ENCODE measurements at places on chromosomes 4 and X.

DNA sequence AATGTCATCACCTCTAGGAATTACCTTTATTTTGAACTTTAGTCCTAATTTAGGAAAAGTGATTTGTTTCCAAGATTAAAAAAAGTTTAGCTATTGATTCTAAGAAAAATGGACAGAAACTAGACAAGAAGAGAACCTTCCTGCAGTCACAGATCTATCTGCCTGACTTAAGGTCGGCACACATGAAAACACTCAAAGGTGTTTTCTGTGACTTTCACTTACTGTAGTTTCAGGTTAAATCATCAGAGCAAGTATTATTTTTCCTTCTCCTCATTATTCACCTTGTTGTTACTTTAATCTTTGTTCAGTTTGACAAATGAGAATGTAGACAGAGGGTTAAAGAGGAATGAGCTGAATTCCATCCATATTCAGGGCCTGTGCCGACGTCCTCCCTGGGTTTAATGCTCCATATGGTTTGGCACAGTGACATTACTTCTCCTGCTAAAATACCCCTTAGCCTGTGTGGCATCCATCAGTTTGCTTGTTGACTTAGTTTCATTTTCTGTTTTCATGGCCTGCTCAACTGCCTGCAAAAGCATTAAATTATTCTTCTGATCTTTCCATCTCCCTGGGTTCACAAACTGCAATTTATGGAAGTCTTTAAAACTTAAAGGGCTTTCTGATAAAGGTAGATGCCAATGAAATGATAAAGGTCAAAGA is 352.7 kb downstream of the NKX6-1 start:
- no peak for DNase-seq

GRCh38 chr4:117324851-117325491 is 239.6 kb upstream of the TRAM1L1 start:
- peak; percentile 41 for DNase-seq

DNA sequence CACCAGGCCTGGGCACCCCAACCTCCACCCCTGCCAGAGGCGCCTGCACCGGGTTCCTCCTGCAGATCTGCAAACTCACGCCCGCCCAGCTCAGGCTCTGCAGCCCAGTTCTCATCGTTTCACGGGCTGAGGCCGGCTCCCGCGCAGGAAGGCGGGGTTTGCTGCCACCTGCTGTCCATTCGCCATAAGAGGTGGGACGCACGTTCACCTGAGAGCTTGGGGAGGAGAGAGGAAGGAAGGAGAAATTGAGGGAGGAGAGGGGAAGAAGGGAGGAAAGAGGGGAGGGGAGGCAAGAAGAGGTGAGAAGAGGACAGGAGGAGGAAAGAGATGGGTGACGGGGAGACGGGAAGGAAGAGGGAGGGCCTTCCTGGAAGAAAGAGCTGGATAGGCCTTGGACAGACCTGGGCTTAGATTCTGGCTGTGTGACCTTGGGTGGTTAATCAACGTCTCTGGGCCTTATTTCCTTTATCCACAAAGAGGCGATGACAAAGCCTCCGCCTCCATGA is 114.5 kb downstream of the ADRA2C start:
- DNase-seq, result peak; percentile 28

DNA sequence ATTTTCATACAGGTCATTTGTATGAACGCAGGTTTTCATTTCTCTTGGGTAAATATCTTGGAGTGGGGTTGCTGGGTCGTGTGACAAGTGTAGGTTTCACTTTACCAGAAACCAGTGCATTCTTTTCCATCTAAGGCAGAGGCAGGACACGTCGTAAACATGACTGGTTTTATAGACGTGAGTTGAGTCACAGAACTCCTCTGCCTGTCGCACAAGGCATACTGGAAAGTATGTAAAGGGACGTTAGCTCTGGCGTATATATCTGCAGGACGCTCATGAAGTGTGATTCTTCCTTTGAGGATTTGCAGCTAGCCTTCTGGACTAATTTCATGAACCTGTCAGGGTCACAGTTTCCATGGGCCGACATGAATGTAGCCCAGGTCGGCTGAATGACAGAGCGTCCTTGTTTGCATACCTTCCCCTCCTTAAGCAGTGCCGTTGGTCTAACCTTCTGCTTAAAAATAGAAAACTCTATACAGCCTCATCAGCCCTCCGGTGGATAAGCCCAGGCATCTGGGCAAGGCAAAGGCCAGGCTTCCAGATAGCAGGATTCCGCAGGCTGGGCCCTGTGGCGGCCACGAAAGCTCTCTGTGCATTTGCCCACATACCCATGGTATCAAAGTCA is 106.0 kb downstream of the GPR143 start:
- DNase-seq, result no peak

- DNase-seq, result no peak
Observed at GRCh38 chr4:82975792-82976191, 34.8 kb downstream of the LIN54 start.

DNA sequence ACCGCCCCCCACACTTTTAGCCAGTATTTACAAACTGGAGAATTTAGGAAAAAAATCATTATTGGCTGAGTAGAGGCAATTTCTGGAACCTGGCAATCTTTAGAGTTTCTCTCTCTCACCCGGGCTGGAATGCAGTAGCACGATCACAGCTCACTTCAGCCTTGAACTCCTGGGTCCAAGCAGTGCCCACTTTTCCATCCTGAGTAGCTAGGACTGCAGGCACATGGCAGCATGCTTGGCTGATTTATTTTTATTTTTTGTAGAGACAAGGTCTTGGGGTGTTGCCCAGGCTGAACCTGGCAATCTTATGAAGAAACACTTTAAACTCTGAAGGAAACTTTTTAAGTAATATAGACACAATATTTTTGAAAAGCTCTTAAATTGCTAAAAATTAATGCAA is 120.1 kb downstream of the AFF1 start:
- no peak for DNase-seq

GRCh38 chrX:156004256-156004655 is 6.8 kb downstream of the IL9R start:
- peak; percentile 1 for DNase-seq

GRCh38 chrX:69018416-69019072 is 146.7 kb downstream of the PJA1 start:
- DNase-seq, result no peak

All from stromal cell of bone marrow (primary cell).